Amniotic epithelial cell (primary cell): ENCODE measurements at places on chromosomes 7 and 10.

DNA sequence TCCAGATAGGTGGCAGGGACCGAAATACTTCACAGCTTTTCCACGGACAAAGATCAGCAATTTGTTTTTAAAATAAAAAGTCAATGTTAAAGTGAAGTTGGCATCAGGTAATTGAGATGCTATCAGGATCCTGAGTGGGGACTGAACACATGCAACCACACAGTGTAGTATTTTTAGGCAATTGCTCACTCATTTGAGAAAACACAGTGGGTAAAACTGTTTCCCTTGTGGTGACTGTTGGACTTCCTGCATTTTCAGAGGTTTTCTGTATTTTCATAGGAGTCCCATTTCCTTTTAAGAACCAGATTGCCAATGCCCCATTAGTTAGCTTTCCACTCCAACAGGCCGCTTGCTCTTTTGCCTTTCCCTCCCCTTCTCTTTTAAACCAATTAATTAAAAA lies 159.5 kb upstream of the ZNF32 start:
- DNase-seq: no peak

DNA sequence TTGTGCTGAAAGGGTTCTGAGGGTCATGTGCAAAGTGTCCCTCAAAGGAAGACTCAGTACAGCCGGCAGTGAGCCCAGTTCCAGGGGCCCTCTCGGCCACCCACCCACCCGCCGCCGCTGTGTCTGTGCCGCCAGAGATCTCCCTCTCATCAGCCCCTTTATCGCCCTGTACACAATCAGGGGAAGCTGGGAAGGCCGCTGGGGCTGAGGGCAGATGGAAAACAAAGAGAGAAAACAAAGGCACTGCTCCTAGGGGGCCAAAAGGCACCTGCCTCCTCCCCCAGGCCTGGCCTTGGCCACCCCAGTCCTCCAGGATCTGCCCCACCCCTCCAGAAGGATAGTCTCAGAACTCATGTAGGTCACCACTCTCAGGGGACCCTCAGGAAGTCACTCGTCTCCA lies 67.0 kb downstream of the ZMIZ1 start:
- DNase-seq: no peak

GRCh38 chr7:113004726-113005454 lies 81.7 kb downstream of the GPR85 start:
- peak; percentile 75 for DNase-seq

- no peak for DNase-seq
Measured at GRCh38 chr10:110431659-110432058, 66.0 kb upstream of the DUSP5 start.

GRCh38 chr10:25694971-25695370 lies 239.1 kb upstream of the MYO3A start:
- DNase-seq: peak; percentile 21

DNA sequence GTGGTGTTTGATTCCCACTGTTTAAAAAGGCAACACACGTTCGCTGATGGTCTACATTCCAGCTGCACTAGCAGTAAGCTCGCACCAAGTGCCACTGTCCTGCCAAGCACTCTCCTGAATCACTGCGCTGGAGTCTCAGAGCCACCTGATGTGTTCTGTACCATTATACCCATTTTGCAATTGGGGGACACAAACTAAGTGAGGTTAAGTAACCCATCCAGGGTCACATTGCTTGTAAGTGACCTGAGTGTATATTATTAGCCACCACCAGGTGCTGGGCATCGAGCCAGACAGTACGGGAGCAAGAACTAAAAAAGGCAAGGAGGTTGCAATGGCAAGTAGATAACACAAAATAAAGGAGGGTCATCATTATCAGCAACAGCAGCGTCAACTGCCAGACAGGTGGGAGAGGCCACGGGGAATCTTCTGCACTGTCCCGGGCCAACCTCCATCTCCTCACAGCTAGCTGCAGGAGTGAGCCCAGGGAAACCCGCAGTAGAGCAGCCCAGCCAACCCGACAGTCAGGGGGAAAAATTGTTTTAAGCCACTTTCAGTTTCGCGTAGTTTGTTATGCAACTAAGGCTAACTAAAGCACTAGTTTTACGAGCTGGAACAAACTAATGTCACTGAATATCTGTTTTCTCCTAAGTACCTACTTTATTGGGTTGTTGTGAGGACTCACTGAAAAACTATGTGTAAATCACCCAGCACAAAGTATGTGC lies 712 bp upstream of the CPVL start:
- DNase-seq: no peak

DNA sequence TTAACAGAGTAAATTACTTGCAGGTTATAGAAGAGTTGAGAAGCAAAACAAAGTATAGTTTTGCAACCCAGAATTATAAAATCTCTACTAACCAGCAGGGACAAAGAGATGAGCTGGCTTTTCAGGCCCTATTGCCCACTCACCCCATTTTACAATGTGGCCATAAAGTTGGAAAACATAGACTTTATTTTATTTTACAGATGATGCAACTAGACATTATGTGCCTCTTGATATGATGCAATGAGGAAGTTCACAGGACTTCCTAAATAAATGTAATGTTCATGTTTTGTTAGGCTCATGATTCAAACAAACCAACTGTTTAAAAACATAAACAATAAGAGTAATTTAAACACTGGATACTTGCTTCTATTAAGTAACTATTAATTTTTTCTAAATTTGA lies 141.1 kb upstream of the WNT16 start:
- peak; percentile 9 for DNase-seq

- no peak for DNase-seq
Measured at GRCh38 chr7:28217143-28217542, 36.5 kb upstream of the JAZF1 start.

DNA sequence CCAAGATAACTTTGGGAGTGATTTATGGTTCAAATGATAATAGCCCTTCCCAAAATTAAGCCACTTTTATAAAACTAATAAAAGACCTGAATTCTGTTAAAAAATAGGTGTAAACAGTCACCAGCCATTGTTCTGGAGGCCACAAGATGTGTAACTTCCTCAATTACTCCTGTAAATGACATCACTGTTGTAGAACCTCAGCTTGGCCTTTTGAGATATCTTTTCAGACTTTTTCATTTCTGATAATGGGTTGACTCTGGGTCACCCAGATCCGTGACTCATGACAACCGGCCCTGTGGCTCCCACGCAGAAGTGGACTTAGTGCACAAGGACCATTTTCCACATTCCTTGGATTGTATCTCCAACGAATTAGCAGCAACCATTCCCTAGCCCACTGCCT lies 106.6 kb downstream of the DKK1 start:
- peak; percentile 47 for DNase-seq

DNA sequence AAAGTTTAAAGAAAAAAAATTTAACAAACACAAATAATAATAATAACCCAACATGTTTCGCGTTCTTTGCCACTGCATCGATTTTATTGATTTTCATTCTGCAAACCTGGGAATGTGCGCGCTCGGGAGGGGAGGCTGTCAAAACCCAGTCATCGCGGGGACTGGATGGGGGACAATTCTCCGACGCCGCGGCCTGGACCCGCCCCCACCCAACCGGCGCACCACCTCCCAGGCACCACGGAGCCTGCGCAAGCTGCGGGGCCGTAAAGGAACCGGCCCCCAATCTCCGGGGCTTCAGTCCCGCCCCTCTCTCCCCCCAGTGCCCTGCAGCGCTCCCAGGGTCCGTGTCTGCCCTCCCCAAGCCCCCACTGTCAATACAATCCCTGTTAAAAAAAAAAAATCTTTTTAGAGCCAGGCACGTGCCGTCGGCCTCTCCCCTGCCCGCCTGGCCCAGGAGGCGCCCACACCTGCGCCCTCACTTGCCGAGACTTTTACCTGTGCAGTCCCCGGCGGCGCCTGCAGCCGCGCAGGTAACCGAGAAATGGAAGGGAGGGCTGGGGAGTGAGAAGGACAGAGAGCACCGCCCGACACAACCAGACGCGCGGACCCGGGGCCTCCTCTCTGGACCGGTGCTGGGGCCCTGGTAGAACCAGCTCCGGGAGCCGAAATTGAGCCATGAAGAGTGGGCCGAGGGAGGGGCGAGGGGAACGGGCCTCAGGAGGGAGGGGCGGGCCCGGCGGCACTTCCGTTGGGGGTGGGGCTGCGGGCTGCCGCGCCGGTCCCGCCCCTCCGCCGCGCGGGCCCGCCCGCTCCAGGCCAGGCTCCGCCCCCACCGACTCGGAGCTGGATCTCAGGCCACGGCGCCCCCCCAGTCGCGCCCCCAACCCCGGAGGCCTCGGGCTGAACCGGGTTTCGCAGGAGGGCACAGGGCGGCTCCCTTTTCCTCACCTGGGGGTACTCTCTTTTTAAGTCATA lies 7.6 kb upstream of the ZNF503 start:
- no peak for DNase-seq

DNA sequence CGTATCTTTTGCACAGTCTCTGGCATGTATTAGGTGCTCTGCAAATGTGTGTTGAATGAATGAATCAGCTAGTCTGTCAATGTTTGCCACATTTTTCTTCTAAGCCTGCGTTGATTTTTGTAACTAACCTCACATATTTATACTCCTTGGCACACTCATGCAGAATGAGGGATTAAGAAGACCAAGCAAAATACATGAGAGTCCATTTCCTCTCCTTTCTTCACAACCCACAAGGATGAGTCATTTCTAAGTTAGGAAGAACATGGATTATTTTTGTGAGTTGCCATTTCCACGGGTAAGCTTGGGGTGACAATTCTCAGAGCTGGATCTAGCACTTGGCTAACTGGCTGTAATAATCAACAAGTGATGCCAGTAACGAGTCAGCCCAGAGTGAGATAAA lies 158.8 kb downstream of the TWIST1 start:
- peak; percentile 84 for DNase-seq

DNA sequence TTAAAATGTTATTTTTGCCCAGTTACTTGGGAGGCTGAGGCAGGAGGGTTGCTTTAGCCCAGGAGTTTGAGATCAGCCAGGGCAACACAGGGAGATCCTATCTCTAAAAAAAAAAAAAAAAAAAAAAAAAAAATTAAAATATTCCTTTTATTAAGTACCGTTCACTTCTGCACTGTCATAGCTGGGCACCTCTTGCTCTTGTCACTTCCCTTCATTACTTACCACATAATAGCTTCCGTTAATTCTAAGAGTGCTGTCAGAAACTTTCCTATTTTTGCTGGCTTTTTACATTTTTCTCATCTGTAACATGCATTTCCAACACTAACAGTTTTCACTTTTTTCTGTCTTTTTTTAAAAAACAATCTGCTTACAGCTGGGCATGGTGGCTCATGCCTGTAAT lies 132.9 kb downstream of the PIP4K2A start:
- DNase-seq: no peak

- peak; percentile 93 for DNase-seq
Measured at GRCh38 chr10:99532687-99533495, at the start of gene NKX2-3. Gene NKX2-3 (plus strand): TSS chr10:99532942. CDS start chr10:99533132, 190 bp downstream.

- no peak for DNase-seq
Measured at GRCh38 chr10:78478919-78479318, 445.3 kb downstream of the RPS24 start.

DNA sequence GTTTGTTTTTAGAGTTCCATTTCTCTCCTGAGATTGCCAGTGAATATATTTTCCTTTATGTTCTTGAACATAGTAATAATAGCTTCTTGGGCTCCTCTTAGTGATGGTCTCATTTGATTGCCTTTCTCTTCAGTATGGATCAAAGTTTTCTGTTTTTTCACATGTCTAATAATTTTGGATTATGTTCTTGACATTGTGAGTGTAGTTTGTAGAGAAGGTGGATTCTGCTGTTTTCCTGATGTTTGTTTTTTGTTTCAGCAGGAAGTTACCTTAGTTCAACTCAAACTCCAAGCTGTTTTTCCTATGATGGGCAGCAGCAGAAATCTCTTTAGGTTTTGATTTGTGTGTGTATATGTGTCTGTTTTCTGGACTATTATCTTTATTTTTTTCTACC lies 43.8 kb downstream of the TAF3 start:
- no peak for DNase-seq

- no peak for DNase-seq
Measured at GRCh38 chr10:17028798-17029197, 100.8 kb downstream of the CUBN start.

GRCh38 chr10:80526742-80527141 lies 11.0 kb upstream of the SH2D4B start:
- DNase-seq: no peak

DNA sequence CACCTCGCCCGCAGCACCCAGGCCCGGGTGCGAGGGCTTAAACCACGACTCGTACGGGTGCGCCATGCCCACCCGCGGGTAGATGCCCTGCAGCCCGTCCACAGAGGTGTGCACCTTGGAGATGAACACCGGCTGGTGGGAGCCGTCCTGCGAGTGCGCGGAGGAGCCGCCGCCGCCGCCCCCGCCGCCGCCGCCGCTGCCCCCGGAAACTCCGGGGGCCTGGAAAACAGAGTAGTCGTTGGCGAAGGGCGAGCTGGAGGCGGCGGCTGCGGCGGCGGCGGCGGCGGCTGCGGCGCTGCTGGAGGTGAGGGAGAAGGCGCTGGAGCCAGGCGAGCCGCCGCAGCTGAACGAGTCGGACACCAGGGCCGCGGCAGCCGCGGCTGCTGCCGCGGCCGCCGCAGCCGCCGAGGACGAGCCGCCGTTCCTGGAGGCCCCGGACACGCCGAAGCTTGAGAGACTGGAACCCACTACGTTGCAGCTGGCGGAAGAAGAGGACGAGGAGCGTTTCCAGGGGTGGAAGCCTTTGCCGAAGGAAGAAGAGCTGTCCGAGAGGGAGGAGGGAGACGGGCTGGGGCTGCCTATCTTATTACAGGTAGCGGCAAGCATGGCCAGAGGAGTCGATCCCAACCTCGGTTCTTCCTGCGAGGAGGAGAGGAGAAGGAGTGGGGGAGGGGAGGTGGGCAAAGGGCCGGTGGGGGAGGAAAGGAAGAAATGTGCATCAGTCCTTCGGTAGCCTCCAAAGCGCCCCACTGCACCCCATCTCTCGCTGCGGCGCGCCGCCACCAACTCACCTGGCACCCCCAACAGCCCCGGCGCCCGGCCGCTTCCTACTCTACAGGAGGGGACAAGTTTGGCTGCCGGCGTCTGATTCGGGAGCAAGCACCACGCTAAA lies 1.3 kb downstream of the SP8 start:
- DNase-seq: no peak

- DNase-seq: no peak
Measured at GRCh38 chr10:132715776-132716680, 69.9 kb downstream of the NKX6-2 start.

GRCh38 chr10:119383174-119383856 lies 159.2 kb downstream of the RGS10 start:
- peak; percentile 44 for DNase-seq
